Stimulated activated CD4-positive, alpha-beta T cell treated with anti-CD3 and anti-CD28 coated beads, Interleukin-12 subunit alpha, Interleukin-12 subunit beta, amount 100 ng/mL, for 4 hours (primary cell): ENCODE measurements at places on chromosomes 2 and 18.
A peak's percentile ranks its signal among the peaks of the same experiment; 100 is the strongest.

GRCh38 chr2:64931246-64932115 lies 57.7 kb upstream of the SLC1A4 start:
- DNase-seq, result no peak

DNA sequence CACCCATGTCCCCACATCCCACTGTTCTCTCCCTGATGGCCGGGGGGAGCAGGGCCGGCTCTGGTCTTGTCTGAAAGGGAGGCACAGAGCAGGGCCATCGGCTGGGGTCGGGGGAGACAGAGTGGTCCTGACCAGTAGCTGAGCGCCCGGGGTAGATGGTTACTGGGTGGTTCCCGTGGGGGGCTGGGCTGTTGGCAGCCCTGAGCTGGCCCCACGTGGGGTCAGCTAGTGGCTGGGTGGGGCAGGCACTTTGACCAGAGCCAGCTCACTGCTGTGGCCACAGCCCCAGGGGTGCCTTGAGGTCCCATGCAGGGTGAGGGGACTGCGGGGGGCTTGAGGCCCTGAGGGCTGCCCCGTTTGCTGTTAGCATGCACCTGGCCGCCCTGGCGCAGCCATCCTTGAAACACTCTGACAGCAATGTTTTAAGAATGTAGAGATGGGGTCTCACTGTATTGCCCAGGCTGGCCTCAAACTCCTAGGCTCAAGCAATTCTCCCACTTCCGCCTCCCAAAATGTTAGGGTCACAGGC lies 12.3 kb upstream of the NEU4 start:
- no peak for DNase-seq

DNA sequence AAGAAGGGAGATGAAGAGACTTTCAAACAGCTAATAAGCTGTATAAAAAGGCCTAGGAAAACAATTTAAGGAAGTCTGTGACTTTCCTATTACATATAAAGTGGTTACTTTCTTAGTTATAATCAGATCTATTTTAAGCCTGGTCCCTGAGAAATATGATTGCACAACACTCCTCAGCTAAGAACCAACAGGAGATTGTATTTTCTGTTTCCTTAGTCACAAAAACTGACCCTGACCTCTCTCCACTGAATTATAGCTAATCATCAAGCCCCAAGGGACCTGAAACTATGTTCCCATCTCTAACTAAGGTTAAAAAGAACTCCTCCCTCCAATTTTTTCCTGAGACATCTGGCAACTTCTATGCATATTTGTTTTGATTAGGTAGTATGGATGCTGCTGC lies 106.9 kb downstream of the ROCK1 start:
- no peak for DNase-seq

GRCh38 chr2:202039278-202040078 lies 5.8 kb downstream of the FZD7 start:
- DNase-seq, result no peak

DNA sequence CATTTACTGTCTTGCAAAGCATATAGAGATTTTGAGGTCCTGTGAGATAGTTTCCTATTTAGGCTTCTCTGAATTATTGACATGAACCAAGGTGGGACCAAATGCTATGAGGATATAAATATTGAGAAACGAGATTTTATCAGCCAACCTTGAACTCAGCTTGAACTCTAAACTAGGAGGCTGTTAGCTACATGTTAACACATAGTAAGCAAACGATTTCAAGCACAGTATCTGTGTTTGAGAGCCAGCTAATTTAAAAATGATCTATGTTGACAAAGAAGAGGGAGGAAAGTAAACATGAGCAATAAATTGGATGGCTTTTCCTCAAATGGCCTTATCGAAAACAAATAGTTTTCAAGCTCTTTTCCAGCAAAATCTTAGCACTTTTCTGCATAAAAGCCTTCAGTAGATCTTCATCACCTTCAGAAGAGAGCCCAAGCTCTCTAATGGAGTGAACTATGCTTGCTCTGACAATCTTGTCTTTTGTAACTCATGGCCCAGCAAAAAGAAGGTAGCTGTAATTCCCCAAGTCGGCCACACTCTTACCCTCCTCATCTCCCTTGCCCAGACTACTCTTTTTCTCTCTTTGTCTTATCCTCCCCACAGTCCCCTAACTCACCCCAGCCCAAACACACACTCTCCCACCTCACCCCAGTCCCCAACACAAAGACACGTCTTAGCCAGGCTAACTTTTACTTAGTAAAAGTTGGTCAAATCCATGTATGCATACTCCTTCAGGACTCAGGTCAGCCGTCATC lies 14.7 kb downstream of the CD28 start:
- DNase-seq, result no peak

GRCh38 chr2:219497495-219498279 lies 1.0 kb upstream of the GMPPA start:
- DNase-seq, result no peak

GRCh38 chr2:62685256-62685655 lies 20.3 kb upstream of the EHBP1 start:
- no peak for DNase-seq

DNA sequence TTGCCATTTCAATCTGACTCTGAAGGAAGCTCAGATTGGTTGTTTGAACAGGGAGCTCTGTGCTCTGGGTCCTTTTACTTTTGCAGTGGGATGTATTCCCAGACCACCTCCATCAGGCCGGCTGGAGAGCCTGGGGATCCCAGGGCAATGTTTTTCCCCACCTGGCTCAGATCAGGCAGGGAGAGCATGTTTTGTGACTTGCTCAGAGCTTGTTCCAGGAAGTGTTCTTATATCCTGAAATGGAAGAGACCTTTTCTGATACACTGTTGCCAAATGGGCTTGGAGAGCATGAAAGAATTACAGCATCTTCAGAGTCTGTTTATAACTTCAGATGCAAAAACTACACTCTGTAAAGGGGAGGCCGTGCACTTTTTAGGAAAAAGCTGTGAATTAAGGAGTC lies 56.0 kb downstream of the LIPG start:
- DNase-seq, result no peak

DNA sequence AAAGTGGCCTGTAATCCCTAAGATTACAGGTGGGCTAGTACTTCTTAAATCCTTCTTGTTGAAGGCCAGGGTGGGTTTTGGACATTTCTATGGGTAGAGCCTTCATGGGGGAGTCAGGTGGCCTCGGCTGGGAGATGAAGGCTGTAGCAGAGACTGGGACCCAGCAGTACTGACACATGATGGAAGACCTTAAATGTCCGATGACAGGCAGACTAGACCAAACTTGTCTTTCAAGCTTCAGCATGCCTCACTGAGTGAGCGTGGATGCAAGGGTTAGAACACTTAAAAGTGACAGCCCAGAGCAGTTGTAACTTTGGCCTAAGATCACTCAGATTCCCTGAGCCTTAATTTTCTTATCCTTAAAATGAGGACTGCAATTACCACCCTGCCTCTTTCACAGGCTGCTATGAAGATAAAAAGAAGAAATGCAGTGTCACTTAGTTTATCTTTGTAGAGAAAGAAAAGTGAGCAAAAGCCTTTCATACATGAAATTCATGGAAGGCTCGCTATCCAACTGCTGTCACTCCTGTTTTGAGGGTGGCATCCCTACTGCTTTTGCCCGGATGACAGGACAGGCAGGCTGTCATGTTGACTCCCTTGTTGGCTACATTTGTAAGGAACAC lies 19.5 kb downstream of the PLEK start:
- DNase-seq, result no peak

DNA sequence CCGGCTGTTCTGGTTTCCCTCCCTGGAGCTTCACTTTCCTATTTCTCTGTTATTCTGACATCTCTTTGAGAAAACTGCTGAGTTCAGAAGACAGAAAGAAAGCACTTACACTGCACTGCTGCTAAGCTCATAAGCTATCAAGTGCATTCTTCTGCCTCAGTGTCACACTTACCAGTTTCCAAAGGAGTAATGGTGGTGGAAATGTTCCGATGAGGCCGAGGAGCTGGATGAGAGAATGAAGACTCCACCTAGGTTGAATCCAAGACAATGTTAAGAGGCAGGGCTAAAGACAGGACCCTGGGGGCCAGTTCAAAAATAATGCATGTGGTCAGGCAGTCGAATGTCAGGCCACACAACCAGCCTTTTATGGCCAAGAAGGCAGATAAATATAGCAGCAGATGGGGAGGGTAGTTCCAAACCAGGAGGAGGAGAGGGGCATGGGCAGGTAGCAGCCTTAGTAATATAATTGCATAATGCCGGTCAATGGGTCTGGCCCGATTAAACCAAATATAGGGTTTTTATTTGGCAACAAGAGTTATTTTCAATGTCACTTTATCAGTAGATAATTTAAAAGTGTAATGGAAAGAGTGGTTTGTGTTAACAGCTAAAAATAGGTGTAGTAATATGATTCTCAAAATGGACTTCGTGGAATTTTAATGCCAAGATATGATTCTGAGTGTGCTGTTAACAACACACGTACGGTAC lies at the start of gene MYOM1:
TSS of gene MYOM1 (minus strand) at position 338 of the 705 bp plus-strand sequence. CDS start 4,745 bp downstream, outside the sequence.
- no peak for DNase-seq

DNA sequence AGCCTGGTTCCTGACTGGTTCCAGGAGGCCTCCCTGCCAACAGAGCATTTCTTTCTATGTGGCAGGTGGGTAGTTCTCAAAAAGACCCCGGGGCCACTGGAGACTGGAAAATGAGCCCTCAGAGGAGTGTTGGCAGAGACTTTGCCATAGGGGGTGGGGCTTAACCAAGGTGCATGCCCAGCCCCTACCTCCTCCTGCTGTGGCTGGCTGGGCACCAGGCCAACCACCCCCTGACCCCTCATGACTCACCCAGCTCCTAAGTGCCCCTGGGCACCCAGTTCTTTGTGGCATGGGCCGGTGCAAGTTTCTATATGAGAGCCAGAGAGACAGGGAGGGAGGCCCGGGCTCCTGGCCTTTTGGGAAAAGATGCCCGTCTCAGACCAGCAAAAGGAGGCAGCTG lies 98.2 kb upstream of the SMAD2 start:
- no peak for DNase-seq

- DNase-seq, result no peak
Measured at GRCh38 chr2:193326296-193326695, 1131.6 kb upstream of the TMEFF2 start.

DNA sequence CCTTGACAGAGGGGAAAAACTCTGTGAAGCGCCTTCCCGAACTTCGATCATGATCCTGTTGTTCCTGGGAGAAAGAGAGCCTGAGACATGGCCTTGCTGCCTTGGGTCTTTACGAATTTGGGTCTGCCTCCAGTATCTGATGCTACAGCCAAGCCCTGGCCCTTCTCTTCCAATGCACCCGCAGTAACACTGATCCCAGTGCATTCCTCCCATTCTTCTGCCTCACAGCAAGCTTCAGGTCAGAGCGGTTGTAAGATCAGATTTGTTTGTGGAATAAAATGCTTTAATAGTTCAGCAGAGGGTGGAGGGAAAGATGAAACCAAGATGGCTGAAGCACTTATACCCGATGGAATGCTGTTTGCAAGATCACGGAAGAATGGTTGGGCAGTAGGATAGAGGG lies 196.7 kb upstream of the SIX2 start:
- DNase-seq, result no peak

DNA sequence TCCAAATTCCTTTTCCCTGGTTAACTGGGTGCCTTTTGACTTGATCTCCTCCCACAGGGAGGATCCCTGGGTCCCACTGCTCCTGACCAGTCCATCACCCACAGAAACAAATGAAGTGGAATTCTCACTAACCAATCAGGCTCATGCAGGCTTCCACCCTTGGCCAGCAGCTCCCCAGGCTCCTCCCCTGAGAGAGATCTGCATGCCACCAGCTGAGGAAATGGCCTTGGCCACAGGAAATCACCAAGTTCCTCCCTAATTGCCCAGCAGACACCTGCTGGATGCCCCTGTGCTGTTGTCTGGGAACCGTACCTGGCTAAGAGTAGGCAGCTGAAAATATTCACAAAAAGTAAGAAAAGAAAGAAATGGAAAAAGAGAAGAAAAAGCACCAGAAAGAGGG lies 207.4 kb downstream of the NCK2 start:
- DNase-seq, result no peak

- no peak for DNase-seq
Measured at GRCh38 chr2:119349289-119349688, 17.3 kb downstream of the C2orf76 start.

DNA sequence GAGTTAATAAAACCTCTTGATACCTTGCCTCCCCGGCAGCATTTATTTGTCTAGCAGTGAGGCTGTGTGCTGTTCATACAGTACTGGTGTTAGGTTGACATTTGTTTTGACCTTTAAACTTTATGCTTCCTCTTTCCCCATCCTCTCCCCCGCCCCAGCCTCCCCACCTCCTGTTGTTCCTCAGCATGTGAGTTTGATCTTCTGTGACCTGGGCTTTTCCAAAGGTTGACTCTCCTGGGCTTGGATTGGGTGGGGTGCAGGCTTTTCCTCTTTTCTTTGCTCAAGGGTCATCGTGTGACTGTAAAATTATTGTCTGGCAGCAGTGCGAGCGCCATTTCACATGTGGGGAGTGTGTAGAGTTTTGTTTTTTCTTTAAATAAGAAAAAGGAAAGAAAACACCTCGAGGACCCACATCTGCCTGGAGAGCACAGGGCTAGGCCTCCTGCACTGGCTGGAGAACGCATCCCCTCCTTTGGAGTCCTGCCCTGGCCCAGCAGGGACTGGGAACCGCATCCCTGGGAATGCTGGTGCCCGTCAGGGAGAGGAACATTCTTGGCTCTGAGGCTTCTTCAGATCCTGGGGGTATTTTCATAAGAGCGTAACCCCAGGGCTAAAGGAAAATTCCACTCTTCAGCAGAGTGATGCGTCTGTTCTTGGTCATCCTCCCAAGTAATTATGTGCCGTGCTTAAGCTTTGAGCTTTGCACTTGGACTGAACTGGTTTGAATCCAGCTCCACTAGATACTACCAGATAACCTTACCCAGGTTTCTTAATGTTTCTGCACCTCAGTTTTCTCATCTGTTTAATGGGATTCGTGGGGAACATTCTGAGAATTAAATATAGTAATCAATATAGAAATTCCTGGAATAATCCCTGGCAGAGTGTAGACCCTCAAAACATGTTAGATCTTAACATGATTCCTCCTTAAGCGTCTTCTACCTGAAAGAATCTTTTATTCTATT lies 91.5 kb downstream of the SETBP1 start:
- no peak for DNase-seq

- DNase-seq, result no peak
Measured at GRCh38 chr2:188132385-188132784, 159.3 kb upstream of the GULP1 start.

DNA sequence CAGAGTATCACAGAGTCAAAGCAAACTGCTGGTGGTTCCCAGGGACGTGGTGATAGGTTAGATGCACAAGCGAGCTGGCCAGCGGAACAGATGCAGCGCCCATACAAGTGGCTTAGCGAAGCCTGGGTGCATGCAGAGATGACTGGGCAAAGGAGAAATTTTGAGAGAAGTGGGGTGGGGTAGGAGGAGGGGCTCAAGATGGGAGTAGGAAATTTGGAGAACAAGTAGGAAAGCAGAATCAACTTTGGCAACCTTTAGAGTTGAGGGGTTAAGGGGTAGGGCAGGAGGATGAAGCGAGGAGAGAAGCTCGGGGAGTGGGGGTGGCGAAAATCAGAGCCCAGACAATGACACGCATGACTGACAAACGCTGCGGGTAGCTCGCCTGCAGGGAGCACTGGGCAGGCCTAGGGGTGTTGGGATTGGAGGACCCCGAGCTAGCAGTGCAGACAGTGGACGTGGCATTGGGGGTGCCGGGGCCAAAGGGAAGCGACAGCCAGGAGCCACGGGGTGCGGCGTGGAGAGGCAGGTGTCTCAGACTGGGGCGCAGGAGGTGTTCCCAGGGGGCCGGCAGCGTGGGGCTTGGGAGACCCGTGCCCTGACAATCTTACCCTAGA lies 431 bp downstream of the FAM98A start:
- DNase-seq, result peak; percentile 25
